ENCODE measurements at places on chromosomes 3 and 15.

DNA sequence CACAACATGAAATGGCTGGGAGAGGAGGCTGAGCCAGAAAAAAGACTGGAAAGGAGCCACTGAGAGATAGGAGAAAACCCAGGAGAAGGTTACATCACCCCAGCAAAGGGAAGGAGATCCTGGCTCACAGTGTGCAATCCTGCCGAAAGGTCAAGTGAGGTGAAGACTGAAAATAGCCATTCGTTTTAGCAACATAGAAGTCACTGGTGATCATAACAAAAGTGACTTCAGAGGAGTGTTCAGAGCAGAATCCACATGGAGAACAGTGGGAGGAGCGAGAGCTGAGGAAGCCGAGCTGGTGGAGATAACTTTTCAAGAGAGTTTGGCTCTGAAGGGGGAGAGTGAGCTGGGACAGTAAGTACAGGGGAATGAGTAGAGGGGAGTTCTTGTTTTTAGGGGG is 5.4 kb upstream of the HEG1 start:
- no peak overlapping the region for H3K4me3 ChIP-seq

DNA sequence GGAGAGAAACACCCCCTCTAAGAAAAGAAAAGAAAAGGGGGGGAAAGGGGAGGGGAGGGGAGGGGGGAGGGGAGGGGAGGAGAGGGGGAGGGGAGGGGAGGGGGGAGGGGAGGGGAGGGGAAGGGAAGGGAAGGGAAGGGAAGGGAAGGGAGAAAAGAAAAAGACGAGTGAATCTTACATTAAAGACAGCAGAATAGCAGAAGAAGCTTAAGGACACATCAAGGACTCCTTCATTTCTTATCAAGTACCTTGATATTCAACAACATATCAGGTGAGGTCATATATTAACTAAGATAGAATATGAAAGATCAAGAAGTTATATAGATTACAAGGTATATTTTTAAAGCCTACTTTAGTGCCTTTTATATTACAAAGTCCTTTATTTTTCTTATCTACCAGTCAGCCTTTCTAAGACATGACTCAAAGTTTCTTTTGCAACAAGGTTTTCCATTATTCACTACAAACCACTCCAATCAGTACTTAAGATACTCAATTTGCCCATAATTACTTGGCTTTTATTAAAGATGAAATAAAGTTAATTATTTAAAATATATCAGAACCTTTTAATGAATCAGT is 17.7 kb upstream of the AADAC start:
- no peak for DNase-seq
- no peak overlapping the region for H3K27ac ChIP-seq
- no peak overlapping the region for H3K4me3 ChIP-seq
- no peaks in the 10 kb centered on the region for H3K4me1 ChIP-seq
- no peaks in the 10 kb centered on the region for H3K36me3 ChIP-seq

GRCh38 chr3:158098834-158099424 is 7.3 kb downstream of the SHOX2 start:
- H3K4me1 ChIP-seq: peaks cover 21% of the 10 kb centered on the region
- DNase-seq: no peak
- H3K4me3 ChIP-seq: no peak overlapping the region
- H3K27me3 ChIP-seq: peaks cover 93% of the 10 kb centered on the region
- H3K27ac ChIP-seq: no peak overlapping the region

DNA sequence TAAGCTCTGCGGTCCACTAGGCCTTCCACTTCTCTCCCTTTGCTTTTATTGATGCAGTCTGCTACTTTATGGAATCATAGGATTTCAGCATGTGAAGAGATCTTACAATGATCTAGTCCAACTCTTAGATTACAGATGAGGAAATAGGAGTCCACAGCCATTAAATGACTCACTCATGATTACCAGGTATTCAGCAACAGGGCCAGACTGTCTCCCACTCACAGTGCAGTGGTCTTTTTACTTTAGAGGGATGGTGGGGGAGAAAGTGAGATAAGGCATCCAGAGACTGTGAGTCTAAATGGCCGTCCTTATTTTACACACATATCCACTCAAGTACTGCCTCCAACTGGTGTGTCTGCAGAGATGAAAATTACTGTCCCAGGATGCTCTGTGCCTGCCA is 88.5 kb upstream of the SKOR1 start:
- H3K27me3 ChIP-seq: no peaks in the 10 kb centered on the region
- H3K4me3 ChIP-seq: no peak overlapping the region
- peaks cover 2% of the 10 kb centered on the region for H3K36me3 ChIP-seq
- H3K27ac ChIP-seq: peak overlapping the region; percentile 70
- peaks cover 17% of the 10 kb centered on the region for H3K4me1 ChIP-seq

- H3K27me3 ChIP-seq: peaks cover 62% of the 10 kb centered on the region
- peaks cover 5% of the 10 kb centered on the region for H3K4me1 ChIP-seq
- no peak overlapping the region for H3K4me3 ChIP-seq
- no peak overlapping the region for H3K27ac ChIP-seq
- no peak for DNase-seq
- H3K36me3 ChIP-seq: no peaks in the 10 kb centered on the region
These were observed 27.3 kb upstream of the ST3GAL6 start for GRCh38 chr3:98735761-98736269.

- no peak overlapping the region for H3K27ac ChIP-seq
- H3K4me1 ChIP-seq: no peaks in the 10 kb centered on the region
- no peak overlapping the region for H3K4me3 ChIP-seq
These were observed 215.1 kb upstream of the UBE2E1 start for GRCh38 chr3:23590424-23591273.

DNA sequence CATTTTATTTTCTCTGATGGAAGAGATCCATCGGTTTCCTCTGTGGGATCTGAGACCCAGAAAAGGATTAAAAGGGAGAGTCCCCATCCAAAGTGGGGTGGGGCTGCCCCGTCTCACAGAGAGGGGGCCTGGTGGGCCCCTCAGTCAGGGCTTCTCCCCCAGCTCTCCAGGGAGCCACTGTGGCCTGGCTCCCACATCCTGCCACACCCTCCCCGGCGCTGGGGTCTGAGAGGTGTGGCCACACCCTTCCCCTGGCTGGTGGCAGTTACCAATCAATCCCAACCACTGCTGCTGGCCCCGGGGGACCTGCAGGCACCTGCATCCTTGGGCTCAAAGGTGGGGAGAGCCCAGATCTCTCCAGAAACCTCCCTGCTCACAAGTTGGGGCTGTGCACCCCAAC is 161.8 kb upstream of the IQSEC1 start:
- H3K4me3 ChIP-seq: peak overlapping the region; percentile 78
- no peaks in the 10 kb centered on the region for H3K36me3 ChIP-seq
- H3K4me1 ChIP-seq: peaks cover 30% of the 10 kb centered on the region
- H3K27me3 ChIP-seq: peaks cover 20% of the 10 kb centered on the region

GRCh38 chr3:183274609-183275008 is 21.6 kb downstream of the B3GNT5 start:
- H3K36me3 ChIP-seq: peaks cover 11% of the 10 kb centered on the region
- H3K4me3 ChIP-seq: no peak overlapping the region
- peaks cover 3% of the 10 kb centered on the region for H3K4me1 ChIP-seq

DNA sequence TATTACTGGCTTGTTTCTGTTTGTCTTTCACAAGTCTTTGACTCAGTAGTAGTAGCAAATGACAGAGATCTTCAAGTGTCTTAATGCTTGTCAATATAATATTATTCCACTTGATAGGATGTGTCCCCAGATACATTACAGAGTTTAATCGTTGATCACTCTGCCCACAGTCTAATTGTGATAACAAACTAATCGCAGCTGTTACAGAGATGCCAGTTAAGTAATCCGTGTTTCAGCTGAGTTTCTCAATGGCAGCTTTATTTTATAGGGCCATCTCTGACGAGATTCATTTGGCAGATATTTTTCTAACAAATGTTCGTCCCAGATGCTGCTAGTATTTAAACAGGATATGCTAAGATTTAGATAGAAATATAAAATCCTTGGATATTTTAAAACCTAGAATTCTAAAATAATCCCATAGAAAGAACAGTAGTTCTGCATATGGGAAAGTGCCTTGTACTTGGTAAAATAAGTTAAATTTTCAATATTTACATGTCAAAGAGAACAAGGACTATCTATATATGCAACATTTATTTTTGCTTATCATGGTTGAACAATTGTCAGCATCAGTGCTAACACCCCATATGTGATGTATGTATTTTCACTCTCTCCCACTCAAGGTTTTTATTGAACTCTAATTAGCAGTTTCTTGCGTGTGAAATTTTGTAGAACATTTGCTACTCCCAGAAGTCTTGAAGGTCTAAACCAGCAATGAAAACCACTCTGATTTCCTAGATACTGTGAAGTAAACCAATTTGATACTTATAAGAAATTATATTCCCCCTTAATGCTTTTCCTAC is 185.5 kb downstream of the MBNL1 start:
- H3K4me3 ChIP-seq: no peak overlapping the region
- H3K36me3 ChIP-seq: peaks cover 11% of the 10 kb centered on the region
- H3K27ac ChIP-seq: peak overlapping the region; percentile 19
- peaks cover 29% of the 10 kb centered on the region for H3K4me1 ChIP-seq

GRCh38 chr3:15796771-15797641 is 773 bp downstream of the ANKRD28 start:
- DNase-seq: no peak
- H3K27me3 ChIP-seq: no peaks in the 10 kb centered on the region
- H3K27ac ChIP-seq: peak overlapping the region; percentile 98
- H3K4me1 ChIP-seq: peaks cover 47% of the 10 kb centered on the region

DNA sequence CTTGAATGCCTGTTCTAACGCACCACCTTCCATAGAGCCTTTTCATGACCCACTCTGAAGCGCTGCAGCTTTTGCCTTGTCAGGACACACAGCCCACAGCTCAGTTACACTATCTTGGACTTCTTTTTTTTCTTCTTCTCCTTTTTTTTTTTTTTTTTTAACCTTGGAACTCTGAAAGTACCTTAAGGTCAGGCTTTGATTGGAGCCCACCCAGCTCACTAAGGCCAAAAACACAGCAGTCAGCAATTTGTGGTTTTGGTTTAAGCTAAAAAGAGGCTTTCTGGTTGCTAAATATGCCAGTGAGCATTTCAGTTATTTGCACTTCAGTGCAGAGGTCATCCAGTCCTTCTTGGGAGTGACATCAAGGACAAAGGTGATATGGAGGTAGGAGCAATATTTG is 1.7 kb downstream of the SLC25A20 start:
- no peaks in the 10 kb centered on the region for H3K27me3 ChIP-seq
- no peak overlapping the region for H3K4me3 ChIP-seq
- no peak for DNase-seq
- H3K36me3 ChIP-seq: no peaks in the 10 kb centered on the region
- peaks cover 28% of the 10 kb centered on the region for H3K4me1 ChIP-seq
- peak overlapping the region; percentile 94 for H3K27ac ChIP-seq

GRCh38 chr3:128686465-128686864 is 35.8 kb upstream of the RPN1 start:
- no peak overlapping the region for H3K27ac ChIP-seq
- no peak for DNase-seq
- H3K4me3 ChIP-seq: no peak overlapping the region
- H3K36me3 ChIP-seq: peaks cover under 1% of the 10 kb centered on the region
- peaks cover 5% of the 10 kb centered on the region for H3K4me1 ChIP-seq

- H3K4me3 ChIP-seq: peak overlapping the region; percentile 59
- no peaks in the 10 kb centered on the region for H3K27me3 ChIP-seq
- H3K4me1 ChIP-seq: peaks cover 21% of the 10 kb centered on the region
- H3K27ac ChIP-seq: peak overlapping the region; percentile 78
These were observed 19.4 kb downstream of the CMTM8 start for GRCh38 chr3:32257641-32258438.

DNA sequence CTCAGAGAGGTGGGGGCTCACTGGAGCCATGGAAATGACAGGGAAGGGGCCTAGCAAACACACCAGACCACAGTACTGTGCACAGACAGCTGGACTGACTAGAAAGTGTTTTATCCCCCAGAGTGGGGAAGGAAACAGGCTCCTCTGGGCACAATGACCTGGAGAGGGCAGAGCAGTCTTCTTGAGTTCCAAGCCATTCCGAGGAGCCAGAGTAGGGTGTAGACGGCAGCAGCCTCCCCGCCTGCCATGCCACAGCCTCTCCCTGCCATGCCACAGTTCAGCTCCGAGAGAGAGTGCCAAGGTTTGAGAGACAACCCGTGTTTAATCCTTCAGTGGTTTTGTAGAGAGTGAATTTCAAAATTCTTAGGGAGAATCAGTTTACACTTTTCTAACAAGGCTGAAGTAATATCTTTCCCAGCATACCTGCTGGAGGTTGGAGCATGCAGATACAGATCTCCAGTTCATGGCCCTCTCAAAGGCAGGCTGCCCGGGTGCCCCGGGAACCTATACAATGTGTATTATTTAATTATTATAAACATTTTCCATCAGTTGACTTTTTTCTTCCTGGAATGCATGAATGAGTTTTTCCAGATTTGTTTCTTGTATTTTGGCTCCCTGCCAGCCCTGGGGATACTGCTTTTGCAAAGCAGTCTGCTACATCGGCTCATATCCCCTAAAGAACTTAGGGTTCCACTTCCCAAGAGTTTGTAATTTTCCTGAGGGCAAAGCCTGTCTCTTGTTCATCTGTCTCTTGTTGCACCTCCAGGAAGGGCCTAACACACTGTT is 3.2 kb downstream of the PODXL2 start:
- no peak overlapping the region for H3K27ac ChIP-seq
- no peak for DNase-seq
- H3K27me3 ChIP-seq: peaks cover 34% of the 10 kb centered on the region
- peaks cover 8% of the 10 kb centered on the region for H3K36me3 ChIP-seq
- peaks cover 34% of the 10 kb centered on the region for H3K4me1 ChIP-seq
- H3K4me3 ChIP-seq: no peak overlapping the region

GRCh38 chr3:11356269-11356668 is 84.1 kb downstream of the ATG7 start:
- H3K36me3 ChIP-seq: peaks cover 3% of the 10 kb centered on the region
- no peak overlapping the region for H3K27ac ChIP-seq
- no peak overlapping the region for H3K4me3 ChIP-seq
- no peak for DNase-seq
- H3K4me1 ChIP-seq: no peaks in the 10 kb centered on the region

- H3K4me3 ChIP-seq: no peak overlapping the region
- peaks cover 13% of the 10 kb centered on the region for H3K4me1 ChIP-seq
- H3K27me3 ChIP-seq: no peaks in the 10 kb centered on the region
- DNase-seq: no peak
- H3K27ac ChIP-seq: no peak overlapping the region
- no peaks in the 10 kb centered on the region for H3K36me3 ChIP-seq
These were observed 86.9 kb upstream of the BCL6 start for GRCh38 chr3:187832202-187832601.

- no peak for DNase-seq
- no peak overlapping the region for H3K4me3 ChIP-seq
- H3K36me3 ChIP-seq: no peaks in the 10 kb centered on the region
- no peaks in the 10 kb centered on the region for H3K4me1 ChIP-seq
- H3K27me3 ChIP-seq: no peaks in the 10 kb centered on the region
- no peak overlapping the region for H3K27ac ChIP-seq
These were observed 201.5 kb downstream of the ZMAT3 start for GRCh38 chr3:178870085-178870484.

DNA sequence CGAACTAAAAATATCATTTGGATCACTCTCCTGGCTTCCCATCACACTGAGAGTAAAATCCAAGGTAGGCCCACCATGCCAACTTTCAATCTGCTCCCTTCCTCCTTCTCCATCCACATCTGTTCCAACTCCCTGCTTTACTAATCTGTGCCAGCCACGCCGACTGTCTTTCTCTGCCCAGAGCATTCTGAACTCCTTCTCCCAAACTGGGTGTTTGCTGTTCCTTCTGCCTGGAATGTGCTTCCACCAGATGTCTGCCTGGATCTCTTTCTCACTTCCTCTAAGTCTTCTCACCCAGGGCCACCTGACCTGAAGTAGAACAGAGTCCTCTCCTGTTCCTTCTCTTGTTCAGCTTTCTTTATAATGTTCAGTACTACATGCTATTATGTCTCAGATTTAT is 5.6 kb upstream of the ARL8B start:
- no peaks in the 10 kb centered on the region for H3K27me3 ChIP-seq
- DNase-seq: no peak
- H3K4me1 ChIP-seq: no peaks in the 10 kb centered on the region
- H3K27ac ChIP-seq: peak overlapping the region; percentile 22
- no peaks in the 10 kb centered on the region for H3K36me3 ChIP-seq
